ENCODE measurements at places on chromosomes 2 and 18.

DNA sequence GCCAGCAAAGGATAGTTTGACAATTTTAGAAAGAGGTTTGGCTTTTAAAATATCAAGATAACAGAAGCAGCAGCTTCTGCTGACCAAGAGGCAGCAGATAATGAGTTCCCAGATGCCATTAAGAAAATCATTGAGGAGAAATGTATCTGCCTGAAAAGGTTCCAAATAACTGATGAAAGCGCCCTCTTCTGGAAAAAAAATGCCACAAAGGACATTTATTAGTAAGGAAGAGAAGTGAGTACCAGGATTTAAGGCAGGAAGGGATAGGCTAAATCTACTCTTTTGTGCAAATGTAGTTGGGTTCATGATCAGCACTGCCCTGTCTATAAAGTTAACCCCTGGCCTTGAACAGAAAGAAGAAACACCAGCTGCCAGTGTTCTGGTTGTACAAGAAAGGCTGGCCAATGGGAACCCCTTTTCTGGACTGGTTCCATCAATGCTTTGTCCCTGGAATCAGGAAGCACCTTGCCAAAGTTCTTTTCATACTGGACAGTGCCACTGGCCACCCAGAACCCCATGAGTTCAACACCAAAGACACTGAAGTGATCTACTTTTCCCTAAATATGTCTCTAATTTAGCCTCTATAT lies 40.6 kb downstream of the DHX57 start:
- no peak for DNase-seq

DNA sequence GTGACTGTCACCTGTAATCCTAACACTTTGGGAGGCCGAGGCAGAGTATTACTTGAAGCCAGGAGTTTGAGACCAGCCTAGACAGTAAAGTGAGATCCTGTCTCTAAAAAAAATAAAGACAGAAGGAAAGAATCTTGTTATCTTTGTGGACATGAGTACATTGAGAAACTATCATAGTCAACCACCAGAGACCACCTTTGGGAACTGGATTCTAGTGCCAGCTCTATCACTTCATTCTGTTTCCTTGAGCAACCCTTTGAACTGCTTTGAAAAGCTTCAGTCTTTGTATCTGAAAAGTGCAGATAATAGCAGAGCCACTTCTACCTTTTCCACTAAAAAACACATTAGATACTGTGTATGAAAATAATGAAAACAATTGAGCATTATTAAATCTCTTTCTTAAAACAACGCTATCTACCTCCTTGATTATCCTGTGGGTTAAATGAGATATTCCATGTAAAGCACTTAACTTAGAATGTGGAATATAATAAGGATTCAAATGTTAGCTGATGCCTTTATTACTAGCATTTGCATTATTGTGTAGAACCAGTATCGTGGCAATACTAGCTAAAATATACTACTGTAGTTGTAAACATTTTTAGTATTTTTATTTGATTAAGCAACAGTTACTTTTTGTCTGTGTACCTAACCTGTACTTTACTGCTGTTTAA lies 8.8 kb downstream of the GORASP2 start:
- DNase-seq: no peak

- DNase-seq: no peak
These were observed 1.4 kb downstream of the RPRD1A start for GRCh38 chr18:36066001-36066400.

- DNase-seq: no peak
These were observed 46.7 kb downstream of the INO80C start for GRCh38 chr18:35451032-35451431.

GRCh38 chr2:237695201-237695780 lies 67.9 kb downstream of the LRRFIP1 start:
- no peak for DNase-seq

- no peak for DNase-seq
These were observed 66.5 kb downstream of the CABLES1 start for GRCh38 chr18:23201741-23202140.

- DNase-seq: no peak
These were observed 43.4 kb downstream of the ZCCHC2 start for GRCh38 chr18:62566199-62566598.

DNA sequence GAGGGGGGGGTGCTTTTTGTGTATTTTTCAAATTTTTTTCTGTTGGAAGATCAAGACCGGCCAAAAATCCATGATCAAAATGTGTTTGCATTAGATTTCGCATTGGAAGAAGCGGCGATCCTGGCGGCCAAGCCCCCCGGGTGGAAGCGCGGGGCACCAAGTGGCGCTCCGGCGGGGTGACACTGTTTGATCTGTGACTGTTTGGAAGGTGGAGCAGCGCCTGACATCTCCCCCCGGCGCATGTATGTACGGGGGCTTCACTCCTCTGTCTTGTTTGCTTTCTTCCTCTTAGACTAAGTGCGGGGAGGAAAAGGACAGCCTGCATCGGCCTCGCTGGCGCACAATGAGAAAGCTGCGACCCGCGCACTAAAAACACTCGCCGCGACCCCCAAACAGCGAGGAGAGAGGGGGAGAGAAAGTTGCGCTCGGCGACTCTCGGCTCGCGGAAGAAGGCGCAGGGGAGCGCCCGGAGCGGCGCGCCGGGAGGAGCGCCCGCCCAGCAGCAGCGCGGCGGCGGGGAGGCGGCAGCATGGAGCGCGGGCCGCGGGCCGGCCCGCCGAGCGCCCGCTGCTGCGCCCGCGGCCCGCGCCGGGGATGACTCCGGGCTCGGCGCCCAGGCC lies 515 bp downstream of the TSHZ1 start:
- peak; percentile 85 for DNase-seq

DNA sequence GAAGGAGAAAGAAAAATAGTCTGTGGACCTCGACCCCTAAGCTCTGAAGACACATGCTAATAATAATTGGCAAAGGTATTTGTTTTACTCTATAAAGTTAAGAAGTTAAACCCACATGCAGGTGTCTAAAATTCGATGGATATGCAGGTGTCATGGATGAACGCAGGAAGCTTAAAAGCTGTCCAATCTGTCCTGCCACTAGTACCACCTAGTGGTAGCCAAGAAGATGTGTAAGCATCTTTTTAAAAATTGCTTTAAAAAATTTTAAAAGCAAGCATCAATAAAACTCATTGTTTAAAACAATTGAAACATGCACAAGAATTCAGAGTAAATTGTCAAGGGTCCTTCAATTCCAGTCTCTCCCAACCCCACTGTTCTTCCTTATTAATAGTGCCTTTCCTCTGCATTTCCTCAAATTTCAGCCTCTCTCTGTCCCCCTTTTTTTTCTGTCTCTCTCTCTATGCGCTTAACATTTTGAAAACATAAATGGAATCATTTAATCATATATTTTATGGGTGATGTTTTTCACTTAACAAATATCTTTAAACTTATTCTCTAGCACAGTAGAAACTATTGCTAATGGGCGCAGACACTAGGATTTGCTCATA lies 30.6 kb upstream of the PPP3R1 start:
- peak; percentile 56 for DNase-seq

DNA sequence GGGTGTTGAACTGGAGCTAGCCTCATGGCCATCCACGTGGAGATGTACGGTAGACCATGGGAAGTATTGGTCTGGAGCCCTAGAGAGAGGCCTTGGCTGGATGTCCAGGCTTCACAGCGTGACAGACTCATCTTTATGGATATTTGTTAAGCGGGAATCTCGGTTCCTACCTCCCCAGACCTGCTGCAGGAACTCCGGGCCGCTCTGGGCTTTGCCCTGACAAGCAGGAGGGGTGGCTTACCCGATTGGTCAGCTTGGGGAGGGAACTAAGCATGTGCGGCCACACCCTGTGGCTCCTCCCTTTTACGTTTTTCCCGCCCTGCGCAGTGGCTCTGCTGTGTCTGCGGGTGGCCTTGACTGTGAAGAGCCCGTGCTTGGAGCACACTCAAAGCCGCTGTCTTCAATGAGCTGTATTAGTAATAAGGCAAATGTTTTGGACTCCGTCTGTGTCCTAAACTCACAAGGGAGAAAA lies 52.3 kb downstream of the PAPOLG start:
- no peak for DNase-seq

- no peak for DNase-seq
These were observed 26.8 kb downstream of the LAMA1 start for GRCh38 chr18:7090771-7091170.

- peak; percentile 54 for DNase-seq
These were observed 796 bp downstream of the MYO1B start for GRCh38 chr2:191245869-191246531.

- no peak for DNase-seq
These were observed 17.3 kb downstream of the DGKD start for GRCh38 chr2:233371641-233372040.

GRCh38 chr2:98734162-98734561 lies 3.2 kb upstream of the MGAT4A start:
- DNase-seq: no peak

DNA sequence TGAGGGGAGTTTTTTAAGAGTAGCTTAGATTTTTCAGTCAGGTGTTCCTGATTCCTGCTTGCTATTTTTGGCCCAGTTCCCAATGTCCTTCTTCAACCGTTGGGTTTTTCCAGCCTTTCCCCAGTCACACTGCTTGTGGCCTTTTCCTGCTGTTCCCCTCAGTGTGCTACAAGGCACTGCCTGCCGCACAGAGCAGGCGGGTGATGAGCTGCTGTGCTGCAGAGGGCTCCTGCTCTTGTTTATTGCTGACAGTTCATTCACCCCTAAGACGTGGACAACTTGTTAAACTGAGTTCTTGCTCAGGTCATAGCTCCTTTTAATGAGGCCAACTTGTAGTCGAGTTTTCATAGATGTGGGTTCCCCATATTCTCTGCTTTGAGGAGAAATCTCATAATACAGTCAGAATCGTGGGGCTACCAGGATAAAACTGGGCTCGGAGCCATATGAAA lies 20.6 kb downstream of the EIF4E2 start:
- DNase-seq: no peak

DNA sequence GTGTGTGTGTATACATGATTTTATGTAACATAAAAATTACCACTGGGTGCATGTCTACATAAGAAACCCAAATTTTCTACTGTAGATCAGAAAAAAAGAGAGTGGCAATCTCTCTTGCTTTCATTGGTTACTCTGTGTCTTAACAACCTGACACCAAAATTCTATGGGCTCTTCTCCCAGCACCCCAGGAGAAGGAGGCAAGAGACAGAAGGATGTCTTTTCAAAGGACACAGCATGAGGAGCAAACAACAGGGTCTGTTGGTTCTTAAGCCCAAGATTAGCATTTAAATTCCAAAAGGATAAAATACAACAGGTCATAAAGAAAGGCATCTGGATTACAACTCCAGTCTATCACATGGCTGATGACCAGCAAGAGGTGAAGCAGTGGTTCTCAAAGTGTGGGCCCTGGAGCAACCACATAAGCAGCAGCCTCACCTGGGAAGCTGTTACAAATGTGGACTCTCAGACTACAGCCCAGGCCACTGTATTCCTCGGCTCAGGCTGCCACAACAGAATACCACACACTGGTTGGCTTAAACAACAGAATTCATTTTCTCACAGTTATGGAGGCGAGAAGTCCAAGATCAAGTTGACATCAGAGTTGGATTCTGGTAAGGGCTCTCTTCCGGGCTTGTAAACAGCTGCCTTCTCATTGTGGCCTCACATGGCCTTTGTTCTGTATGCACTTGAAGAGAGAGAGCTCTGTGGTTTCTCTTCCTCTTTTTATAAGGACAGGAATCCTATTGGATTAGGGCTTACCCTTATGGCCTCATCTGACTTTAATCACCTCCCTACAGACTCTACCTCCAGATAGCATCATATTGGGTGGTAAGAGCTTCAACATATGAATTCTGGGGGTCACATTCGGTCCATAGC lies 79.8 kb upstream of the RNF152 start:
- DNase-seq: no peak

DNA sequence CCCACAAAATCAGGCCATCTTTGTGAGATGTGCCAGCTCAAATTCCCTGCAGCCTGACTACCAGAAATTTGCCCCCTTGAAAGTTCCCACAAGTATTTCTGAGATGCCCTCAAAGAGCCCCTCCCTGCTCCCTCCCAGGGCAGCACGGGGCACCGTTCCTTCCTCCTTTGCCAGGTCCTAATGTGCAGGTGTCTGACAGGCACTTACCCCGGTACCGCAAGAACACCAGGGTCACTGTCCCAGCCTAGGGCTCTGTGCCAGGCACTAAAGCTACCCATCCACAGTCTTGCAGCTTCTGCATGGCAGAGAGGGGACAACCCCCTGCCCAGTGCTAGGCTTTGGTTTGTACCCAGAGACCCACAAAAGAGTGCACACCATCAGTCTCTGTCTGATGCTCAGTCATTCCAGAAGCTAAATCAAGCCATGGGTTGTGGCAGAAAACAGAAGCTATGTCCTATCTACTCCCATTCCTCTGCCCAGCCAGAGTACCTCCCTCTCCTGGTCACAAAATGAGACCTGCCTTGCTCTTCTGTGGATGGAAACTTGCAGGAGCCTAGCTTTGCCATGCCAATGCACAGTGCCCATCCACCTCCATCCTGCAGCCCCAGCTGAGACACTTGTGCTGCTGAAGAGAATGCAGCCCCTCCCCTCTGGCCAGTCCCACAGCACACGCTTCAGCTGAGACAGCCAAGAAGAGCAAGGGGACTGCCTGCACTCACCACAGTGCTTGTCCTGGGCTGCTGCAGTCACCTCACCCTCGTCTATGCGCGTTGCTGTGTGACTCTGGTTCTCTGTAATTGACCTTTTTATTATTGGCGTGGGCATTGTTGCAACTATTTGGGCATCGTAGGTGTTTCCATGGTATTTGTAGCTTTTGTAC lies 48.7 kb downstream of the INPP5D start:
- no peak for DNase-seq

DNA sequence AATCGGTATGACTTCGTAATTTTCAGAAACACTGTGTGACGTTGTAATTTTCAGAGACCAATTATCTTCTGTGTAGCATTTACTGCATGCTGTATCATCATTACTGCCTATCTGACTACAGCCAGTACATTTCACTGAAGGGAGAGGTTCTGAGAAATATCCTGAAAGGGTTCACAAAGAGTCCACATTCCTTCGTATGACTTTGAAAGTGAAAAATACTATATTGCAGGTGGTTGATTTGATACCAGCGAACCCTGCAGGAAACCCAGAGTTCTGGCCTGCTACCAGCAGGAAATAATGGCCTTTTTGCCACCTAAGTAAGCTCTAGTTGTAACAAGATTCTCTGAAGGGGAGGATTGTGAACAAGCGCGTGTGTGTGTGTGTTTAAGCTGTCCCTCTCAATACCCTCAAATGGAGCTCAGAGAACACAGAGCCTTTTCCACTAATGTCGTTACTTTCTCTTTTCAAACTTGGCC lies 155.5 kb downstream of the ARHGAP28 start:
- DNase-seq: no peak

DNA sequence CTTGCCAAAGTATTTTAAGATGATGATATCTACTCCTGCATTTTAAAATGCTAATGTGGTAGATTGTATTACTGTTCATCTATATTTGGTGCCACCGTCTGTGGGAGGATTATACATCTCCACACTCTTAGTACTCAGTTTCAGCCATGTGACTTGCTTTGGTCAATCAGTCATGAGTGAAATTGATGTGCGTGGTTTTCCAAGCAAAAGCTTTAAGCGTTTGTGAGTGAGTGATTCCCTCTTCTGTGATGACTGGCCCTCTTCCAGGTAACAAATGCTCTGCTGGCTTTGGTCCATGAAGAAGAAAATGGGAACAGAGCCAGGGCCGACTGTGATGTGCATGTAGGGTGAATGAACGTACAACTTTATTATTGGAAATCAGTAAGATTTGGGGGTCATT lies 330.4 kb downstream of the LPIN1 start:
- DNase-seq: no peak

Data from D341Med (cell line).